PC-3 (cell line): ENCODE measurements at places on chromosomes 5 and 9. TPM values are rescaled to one million over a fixed set of nuclear protein-coding genes. Genes with fewer than 3 reads are reported as not detected.

GRCh38 chr9:91166796-91167366 lies 194.8 kb downstream of the AUH start:
- no peak for DNase-seq

GRCh38 chr5:109762821-109763220 lies 73.1 kb downstream of the MAN2A1 start:
- DNase-seq = no peak

DNA sequence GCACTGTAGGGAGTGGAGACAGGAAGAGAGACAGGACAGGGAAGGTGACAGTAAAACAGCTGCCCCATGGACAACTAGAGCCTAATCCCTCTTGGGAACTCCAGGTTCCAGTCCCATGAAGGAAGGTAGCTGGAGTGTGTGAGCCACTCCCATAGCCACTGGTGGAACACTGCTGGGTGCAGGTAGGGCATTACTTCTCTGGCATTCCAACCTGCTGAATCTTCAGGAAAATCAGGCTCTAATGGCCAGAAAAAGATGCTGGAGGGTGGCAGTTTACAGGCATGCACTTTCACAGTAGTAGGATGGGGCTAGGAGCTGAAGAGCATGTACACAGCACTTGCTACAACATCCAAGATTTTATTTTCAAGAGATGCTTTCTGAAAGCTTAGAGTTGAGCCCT lies 259.4 kb downstream of the AUH start:
- DNase-seq = no peak

DNA sequence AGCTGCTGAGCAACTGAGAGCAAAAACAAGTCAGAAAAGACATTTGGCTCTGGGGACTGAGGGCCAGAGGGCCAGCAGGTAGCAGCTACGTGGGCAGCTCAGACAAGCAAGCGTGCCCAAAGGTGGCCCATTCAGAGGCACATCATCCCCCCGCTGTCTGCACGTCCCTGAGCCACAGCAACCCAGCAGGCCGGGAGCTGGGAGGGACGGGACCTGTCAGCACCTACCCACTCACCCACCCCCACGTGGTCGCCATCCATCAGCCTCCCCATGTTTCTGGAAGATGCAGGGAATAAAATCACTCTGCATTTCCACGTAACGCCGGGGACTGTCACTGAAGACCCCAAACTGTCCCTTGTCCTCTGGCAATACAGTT lies 167.8 kb downstream of the COL23A1 start:
- no peak for DNase-seq

DNA sequence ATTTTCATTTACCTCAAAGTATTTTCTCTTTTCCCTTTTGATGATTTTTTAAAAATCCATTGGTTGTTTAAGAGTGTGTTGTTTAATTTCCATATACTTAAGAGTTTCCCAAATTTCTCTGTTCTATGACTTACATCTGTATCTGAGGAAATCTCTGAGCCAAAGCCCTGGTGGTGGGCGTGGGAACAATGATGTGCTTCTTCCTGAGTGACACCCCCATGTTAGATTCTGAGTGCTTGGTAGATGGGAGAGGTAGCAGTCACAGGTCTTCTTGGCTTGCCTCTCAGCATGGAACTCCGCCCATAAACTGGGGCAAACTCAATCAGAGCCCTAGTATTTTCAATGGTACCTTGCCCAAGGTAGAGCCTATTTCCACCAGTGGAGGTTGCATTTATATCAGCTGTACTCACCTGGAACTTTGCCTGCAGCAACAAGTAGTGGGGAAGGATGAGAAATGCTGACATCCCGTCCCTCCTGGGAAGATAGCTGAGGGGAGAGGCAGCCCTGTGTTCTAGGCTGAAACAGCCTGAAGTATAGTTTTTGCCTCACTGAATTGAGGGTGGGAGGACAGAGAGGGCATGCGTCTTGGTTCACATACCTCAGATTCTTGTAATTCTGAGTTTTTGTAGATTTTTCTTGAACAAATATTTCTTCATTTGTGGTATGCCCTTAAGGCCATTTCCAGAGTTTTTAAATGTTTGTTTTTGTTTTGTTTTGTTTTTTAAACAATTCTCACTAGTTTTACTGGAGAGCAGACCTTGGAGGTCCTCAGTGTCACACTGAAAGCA lies 26.4 kb downstream of the C9orf43 start:
- DNase-seq = no peak

SVEP1 gene
- total RNA-seq = 0.04 and 0.17 TPM in 2 replicates

CDC20B gene
- not detected in 2 replicates for total RNA-seq

CAPSL gene
- 0.11 TPM in 1 of 2 replicates, not detected in the other for total RNA-seq

CNTRL gene
- total RNA-seq = 6.0 and 7.9 TPM in 2 replicates
